HFFc6 (cell line): ENCODE measurements at places on chromosomes 11 and 22. TPM values are rescaled to one million over a fixed set of nuclear protein-coding genes. Genes with fewer than 3 reads are reported as not detected.

Gene ADORA2A
- total RNA-seq, result 1.1 to 2.3 TPM (median 1.6 TPM) in 3 replicates

GRCh38 chr11:6572215-6572614 is 31.2 kb downstream of the RRP8 start:
- peak overlapping the region; percentile 32; the same call in 1 of the 2 replicates for H3K27ac ChIP-seq
- H3K36me3 ChIP-seq, result no peaks in the 10 kb centered on the region
- H3K4me1 ChIP-seq, result peaks cover 46% of the 10 kb centered on the region
- peak; percentile 66 for DNase-seq
- no peaks in the 10 kb centered on the region for H3K27me3 ChIP-seq

DNA sequence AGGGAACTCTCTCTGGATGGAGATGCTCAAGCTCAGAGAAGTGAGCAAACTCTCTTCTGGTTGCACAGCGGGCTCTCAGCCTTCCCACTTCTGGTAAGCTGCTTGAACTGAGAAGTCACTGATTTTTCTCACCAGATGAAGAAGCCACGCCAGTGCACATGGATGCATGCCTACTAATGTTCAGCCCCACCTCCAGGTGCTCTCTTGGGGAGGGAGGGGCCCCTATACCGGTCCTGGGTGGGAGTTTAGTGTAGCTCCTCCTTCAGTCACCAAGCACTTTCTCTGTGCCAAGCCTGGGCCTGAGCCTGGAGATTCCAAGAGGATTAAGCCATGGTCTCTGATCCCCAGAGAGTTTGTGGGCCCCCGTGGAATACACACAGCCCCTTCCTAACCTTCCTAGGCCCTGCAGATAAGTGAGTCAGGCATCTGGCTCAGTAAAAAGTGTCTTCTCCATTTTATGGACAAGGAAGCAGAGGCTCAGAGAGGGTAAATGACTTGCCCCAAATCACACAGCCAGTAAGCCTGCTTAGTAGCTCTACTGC is 142.2 kb downstream of the ST3GAL4 start:
- no peaks in the 10 kb centered on the region for H3K36me3 ChIP-seq
- H3K4me3 ChIP-seq, result no peak overlapping the region
- no peak overlapping the region for H3K27ac ChIP-seq
- peaks cover 5% of the 10 kb centered on the region for H3K27me3 ChIP-seq
- peaks cover 16% of the 10 kb centered on the region for H3K4me1 ChIP-seq

GRCh38 chr22:24822471-24822870 is 16.5 kb downstream of the SGSM1 start:
- no peak for DNase-seq
- H3K4me3 ChIP-seq, result no peak overlapping the region
- H3K27ac ChIP-seq, result no peak overlapping the region
- no peaks in the 10 kb centered on the region for H3K36me3 ChIP-seq
- peaks cover 7% of the 10 kb centered on the region for H3K27me3 ChIP-seq
